ENCODE measurements at places on chromosomes 2 and 18.

- ATAC-seq, result no peak
These were observed 177.9 kb downstream of the FAM124B start for GRCh38 chr2:224223851-224224555.

DNA sequence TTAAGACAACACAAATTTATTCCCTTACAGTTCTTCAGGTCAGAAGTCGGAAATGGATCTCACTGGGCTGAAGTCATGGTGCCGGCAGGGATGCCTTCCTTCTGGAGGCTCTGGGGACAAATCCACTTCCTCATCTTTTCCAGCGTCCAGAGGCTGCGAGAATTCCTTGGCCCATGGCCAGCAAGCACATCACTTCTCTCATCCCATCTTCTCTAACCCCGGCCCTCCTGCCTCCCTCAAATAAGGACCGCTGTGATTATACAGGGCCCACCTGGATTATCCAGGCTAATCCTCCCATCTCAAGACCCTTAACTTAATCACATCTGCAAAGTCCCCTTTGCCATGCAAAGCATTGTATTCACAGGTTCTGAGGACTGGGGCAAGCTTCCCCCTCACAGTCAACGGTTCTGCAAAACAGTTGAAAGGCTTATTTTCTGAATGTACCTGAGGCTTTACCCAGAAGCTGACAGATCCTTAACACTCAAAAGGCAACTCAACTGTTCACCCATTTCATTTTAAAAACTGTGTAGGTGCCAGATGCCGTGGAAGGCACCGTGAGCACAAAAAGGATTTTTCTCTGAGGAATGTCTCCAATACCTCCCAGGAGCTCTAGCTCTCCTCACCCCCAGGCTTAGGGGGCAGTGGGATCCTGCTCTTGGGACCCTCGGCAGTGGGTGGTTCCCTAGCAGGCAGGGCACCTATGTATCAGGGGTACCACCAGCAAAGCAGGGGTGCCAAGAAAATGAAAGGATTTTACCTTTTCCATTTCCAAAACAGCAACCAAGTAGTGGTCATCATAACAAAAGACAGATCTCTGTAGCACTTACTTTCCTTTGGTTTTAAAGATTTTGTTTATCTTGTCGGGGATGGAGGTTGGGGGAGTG is 84.0 kb downstream of the KCTD1 start:
- no peak for ATAC-seq

DNA sequence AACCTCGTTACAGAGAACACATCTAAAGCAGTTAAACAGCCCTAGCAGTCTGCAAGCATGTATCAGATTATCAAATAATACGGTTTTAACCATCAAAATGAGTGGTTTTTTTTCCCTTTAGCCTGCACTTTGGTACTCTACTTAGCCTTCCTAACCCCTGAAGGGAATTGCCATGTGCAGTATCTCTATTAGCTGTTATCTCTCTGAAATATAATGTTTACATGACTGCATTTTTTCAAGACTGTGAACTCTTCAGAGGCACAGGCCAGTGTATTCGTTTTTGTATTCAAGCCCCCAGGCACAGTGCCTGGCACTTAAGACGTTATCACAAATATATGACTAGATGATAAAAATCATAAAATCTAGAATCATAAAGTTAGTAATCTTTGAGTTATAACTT is 509.5 kb downstream of the PARD3B start:
- ATAC-seq, result no peak

- no peak for ATAC-seq
These were observed 31.2 kb upstream of the GALM start for GRCh38 chr2:38634684-38635083.

DNA sequence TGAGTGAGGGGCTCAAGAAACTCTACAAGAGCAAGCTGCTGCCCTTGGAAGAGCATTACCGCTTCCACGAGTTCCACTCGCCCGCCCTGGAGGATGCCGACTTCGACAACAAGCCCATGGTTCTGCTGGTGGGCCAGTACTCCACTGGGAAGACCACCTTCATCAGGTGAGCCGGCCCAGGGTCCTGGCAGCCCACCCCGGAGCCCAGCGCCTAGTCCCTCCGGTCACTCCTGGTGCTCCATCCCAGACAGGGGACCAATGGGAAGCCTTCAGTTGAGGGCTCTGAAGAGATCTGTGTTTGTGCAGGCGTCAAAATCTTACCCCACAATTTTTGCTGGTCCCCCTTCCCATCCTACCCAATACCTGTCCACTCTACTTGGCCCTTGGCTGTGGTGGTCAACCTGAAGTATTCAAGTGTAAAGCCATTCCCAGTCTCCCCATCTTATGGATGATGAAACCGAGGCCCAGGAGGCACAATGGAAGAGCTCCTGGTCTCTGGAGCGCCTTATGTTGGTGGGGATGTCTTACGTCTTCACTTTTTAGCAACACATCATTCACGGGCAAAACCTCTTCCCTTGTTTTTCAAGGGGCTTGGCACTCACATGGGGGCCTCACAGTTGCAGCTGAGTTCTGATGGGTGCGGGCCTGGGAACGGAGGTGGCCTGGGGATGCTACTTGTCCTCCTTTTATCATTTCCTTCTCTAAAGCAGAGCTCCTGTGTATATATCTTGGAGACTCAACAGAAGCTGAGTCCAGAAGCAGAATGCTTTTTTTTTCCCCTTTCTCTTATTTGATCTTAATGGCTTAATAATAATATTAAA is 941 bp downstream of the EHD3 start:
- ATAC-seq, result no peak

DNA sequence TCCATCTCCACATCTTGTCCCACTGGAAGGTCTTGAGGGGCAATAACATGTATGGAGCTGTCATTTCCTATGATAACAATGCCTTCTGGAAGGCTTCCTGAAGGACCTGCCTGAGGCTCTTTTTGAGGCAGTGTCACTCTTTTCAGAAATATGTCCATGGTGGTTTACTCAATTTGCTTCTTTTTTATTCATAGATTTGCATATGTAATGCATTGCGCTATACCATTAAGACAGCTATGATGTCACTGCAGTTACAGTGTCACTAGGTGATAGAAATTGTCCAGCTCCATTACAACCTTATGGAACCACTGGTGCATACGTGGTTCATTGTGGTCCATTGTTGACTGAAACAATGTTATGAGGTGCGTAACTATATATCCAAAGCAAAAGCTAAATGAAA is 19.9 kb downstream of the NABP1 start:
- ATAC-seq, result no peak

DNA sequence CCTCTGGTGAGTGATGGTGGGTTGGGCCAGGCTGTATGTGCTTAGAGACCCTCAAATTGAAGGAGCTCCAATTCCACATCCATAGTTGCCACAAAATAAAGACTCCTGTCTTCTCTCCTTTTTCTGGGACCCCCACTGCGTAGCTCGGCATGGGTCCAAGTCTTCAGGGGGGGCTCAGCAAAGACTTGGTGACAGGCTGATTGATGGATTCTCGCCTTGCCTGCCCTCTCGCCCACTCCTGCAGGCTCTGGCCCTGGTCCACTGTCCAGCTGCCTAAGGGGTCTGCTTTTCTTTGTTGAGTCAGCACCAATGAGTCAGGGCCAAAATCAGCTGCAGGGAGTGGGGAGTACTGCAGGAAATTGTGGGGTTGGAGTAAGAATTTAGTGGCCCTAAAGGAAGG is 21.5 kb downstream of the RPL37A start:
- no peak for ATAC-seq

GRCh38 chr2:128686497-128686859 is 367.8 kb upstream of the HS6ST1 start:
- ATAC-seq, result peak; percentile 47
